ENCODE measurements at places on chromosomes 16 and 17.

DNA sequence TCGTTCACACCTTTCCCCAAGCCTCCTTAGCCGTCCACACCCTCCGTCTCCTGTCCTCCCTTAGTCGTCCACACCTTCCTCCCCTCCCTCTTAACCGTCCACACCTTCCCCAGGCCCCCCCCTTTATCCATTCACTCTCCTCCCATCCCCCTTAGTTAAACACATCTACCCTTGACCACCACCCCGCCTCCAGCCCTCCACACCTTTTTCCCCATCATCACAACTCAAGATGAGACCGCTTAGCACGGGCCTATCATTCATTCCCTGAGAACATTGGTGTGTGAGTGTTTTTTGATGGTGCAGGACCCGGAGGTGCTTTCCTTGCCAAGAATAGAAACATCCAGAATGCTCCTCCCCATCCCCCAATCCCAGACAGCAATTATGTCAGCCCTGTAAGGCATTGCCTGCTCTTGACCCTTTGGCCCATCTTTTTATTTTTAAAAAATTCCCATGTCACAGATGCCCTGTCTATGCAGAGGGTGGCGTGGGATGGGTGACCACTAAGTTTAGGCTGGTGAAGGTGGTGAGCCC, 1.4 kb downstream of the TENT4B start:
- peak; percentile 22 for DNase-seq

DNA sequence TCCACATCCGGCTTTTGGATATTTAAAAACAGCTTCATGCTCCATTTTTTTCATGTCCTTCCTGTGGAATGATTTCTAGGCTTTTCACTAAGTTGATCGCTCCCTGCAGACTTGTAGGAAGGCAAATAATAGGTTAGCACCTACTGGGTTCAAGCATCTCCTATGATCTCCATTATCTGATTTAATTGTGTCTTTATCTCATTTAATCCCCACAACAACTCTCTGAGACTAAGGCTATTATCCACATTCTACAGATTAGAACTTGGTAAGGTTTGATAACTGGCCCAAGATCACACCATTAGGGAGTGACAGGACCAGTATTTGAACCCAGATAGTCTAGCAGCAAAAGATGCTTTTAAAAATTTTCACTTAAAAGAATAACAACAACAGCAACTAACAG, 46.2 kb upstream of the HOXB9 start:
- no peak for DNase-seq

DNA sequence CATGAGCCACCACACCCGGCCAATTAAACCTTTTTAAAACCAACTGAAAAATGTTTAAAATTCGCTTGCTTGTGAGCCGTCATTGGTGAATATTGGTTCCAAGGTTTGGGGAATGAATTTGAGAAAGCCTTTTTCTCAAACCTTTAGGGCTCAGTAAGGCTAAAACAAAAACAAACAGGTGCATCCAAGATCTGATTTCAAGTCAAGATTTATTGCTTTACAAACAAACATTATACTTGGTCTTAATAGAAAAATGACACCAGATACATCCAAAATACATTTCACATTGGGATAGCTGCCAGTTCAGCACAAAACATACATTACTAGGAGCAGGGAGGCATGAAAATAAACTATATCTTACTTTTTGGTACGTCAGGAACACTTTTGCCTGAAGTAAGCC, 5.4 kb downstream of the C17orf58 start:
- no peak for DNase-seq

DNA sequence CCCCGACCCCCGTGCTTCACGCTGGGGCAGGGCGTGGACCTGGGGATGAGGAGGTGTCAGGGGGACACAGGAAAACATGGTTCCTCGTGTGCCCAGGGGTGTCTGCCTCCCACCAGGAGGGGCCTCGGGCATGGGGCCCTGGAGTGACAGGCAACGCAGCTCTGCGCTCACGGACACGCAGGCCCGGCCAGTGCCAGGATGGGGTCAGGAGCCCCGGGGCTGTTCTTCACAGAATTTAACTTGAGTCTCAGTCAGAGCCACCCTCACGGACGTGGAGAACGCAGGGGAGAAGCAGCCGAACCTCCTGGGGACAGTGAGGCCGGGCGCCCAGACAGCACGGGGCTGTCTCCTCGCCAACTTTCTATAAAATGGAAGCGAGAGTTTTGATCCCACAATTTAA, 16.7 kb downstream of the UNKL start:
- no peak for DNase-seq

- DNase-seq = peak; percentile 98
Measured at GRCh38 chr17:58337600-58338453, 9.2 kb upstream of the TSPOAP1 start.

- DNase-seq = no peak
Measured at GRCh38 chr16:84836234-84836647, 16.5 kb downstream of the CRISPLD2 start.

- DNase-seq = no peak
Measured at GRCh38 chr17:15237106-15237425, 28.1 kb downstream of the PMP22 start.

DNA sequence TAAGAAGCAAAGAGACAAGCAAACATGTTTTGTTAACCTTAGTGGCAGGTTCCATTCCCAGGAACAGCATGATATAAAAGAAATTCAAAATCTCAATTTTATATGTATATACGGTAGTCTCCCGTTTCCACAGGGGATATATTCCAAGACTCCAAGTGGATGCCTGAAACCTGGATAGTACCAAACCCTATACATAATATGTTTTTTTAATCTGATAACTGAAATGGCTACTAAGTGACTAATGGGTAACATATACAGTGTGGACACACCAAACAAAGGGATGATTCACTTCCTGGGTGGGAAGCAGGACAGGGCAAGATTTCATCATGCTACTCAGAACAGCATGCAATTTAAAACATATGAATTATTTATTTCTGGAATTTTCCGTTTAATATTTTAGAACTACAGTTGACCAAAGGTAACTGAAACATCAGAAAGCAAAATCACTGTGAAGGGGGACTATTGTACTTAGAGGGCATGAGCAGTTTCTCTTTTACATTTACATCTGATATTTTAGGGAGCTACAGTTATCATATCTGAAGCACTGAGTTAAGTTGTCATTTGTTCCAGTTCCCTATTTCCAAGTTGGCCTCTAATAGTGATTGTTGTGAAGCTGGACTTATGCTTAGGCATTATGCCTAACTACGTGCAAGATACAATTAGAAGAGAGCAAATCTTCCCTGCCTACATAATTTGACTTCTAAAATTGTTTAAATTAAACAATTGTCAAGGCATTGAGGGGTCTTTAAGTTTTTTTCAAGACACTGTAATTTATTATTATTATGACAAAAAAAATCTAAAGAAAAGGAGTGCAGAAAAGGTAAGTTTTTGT, 34.1 kb upstream of the ABCA6 start:
- DNase-seq = no peak

- DNase-seq = peak; percentile 62
Measured at GRCh38 chr16:4273858-4274311, 1.1 kb upstream of the TFAP4 start.

DNA sequence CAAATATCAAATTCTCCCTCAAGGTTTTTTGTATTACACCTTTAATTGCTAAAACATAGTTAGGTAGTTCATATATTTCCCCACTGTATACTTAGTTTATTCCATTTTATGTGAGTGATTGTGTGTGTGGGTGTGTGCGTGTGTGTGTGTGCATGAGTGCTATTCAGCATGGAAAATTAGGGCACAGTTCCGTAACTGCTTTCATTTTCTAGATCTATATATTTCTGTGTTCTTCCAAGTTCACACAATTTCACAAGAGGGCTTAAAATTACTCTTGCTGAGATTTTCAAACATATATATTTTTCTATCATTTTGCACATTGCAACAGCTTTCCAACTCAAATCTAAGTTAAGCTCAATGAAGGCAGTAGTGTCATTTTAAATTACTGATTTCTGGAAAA, 782.9 kb upstream of the SOX9 start:
- DNase-seq = no peak

DNA sequence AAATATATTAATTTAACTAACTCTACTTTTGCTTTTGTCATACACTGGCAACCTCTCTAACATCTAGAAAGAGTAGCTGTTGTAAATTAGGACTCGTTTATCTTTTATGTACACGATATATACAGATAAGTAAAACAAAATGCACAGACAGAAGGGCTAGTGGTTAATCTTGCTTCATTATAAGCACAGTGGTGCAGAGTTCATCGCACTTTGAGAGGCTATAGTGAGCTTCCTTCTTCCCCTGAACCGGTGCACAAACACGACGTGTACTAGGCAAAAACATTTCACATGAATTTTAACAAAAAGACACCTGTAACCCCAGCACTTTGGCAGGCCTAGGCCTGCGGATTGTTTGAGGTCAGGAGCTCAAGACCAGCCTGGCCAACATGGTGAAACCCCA, 10.4 kb upstream of the GOT2 start:
- DNase-seq = no peak

- no peak for DNase-seq
Measured at GRCh38 chr17:59287452-59287851, 44.0 kb upstream of the YPEL2 start.

Measured in activated CD8-positive, alpha-beta T cell treated with anti-CD3 and anti-CD28 coated beads for 36 hours (primary cell).